ENCODE measurements at places on chromosomes 3 and 15.

DNA sequence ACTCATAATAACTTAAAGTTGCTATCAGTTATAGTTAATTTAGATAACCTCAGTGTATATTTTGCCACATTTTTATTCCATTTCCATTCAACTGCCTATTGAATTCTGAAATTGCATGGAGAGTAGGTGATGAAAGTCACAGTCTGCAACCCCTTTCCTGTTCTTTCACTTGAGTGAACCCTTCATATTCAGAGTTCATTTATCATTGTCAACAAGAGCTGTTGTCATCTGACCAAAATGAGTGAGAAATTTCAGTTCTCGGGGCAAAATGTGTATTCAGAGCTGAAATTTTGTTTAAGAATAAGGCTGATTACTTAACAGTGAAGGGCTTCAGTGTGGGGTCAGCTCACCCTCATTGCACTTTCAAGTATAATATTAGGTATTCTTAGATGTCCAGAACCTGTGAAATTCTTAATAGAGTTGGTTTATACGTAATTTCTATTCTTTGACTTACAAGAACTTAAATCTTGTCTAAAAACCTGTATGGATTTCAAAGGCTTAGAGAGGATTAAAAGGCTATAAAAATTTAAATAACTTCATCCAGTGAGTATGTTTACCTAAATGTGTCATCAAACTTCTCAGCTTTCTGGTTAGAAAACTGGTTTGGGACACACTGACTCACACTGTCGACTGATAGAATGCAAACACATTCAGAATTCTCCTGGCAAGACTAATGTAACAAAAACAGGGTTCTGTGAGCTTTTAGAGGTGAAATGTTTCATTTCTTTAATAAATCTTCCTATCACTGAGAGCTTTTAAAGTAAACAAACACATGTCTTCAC is 92.2 kb downstream of the CMSS1 start:
- no peak for DNase-seq

GRCh38 chr3:38657369-38657768 is 7.9 kb upstream of the SCN5A start:
- no peak for DNase-seq

DNA sequence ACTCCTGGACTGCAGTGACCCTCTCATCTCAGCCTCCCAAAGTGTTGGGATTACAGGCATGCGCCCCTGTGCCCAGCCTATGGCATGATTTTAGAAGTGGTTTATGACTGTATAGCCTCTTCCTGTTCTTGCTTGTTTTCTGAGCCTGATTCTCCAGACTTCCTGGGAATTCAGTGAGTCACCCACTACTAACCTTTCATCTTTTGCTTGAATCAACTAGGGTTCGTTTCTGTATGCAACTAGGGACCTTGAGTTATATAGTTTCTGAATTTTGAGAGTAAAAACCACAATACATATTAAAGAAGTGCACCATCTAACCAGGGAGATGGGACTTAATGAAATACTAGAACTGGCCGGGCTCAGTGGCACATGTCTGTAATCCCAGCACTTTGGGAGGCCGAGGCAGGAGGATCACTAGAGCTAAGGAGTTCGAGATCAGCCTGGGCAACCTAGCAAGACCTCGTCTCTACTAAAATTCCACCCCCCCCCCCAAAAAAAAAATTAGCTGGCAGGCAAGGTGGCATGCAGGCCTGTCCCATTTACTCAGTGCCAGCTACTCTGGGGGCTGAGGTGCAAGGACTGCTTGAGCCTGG is 76.0 kb downstream of the ZNF609 start:
- DNase-seq = no peak

- DNase-seq = no peak
Measured at GRCh38 chr3:61094608-61095007, 156.6 kb downstream of the FHIT start.

- DNase-seq = no peak
Measured at GRCh38 chr15:97470417-97470816, 490.1 kb upstream of the ARRDC4 start.

DNA sequence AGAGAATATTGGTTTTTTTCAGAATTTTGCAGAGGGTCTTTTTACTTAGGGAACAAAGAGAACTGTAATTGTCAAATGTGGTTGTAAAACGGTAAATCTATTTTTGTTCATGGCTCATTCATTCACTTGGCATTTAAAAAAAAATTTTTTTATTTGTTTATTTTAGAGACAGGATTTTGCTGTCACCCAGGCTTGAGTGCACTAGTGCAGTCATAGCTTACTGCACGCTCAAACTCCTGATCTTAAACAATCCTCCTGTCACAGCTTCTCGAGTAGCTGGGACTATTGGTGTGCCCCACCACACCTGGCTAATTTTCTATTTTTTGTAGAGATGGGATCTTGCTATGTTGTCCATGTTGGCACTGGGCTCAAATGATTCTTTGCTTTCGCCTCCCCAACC is 301.8 kb downstream of the LPP start:
- no peak for DNase-seq

DNA sequence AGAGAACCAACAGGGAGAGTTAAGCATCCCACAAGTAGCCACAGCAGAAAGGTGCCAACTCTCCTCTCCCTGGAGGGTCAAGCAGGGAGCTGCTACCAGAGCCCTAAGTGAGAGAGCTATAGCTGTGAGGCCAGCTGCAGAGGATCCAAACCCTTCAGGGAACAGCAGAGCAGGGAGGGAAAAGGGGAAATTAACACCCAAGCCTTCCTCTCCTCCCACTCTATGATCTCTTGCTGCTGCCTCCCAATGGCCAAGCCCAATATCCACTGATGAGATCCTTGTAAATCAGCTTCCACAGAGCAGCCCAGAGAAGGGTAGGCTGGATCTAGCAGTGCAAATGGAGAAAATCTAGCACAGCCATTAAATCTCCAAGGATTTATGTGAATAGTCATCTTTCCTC is 68.2 kb upstream of the THBS1 start:
- DNase-seq = no peak

- no peak for DNase-seq
Measured at GRCh38 chr15:51190424-51191068, 95.8 kb upstream of the TNFAIP8L3 start.

- DNase-seq = no peak
Measured at GRCh38 chr15:88954431-88955277, 41.5 kb upstream of the MFGE8 start.

DNA sequence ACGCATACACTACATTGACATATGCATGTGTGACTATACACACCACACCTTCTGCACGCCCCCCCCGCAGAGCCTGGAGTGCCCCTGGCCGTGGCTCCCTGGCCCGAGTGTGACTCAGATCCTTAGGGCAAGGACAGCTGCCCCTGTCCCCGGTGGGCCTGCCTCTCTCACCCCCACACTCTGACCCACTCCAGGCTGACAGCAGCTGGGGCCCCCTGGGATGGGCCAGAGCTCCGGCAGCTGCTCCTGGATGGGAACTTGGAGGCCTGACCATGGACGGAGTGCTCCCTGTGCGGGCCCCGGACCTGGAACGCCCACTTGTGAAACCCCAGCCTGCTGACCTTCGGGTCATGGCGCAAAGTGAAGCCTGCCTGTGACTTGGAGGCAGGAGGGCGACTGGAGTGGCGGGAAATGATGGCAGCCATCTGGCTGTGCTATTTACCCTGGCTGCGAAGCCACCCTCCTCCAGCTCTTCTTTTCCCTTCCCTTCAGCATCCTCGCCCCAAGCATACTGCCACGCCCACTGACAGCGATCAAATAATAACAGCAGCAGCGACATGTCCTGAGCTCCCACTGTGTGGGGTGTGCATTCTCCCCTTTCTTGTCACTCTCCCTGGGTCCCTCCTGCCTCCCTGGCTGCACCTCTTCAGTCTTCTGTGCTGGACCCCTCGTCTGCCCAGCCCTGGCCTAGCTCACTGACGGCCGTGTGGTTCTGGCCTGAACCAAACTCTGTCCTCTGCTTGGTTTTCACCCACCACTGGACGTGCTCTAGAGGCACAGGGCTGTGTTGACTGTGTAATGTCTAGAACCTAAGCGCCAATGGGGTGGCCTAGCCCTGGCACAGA is 90.7 kb upstream of the MEF2A start:
- no peak for DNase-seq

GRCh38 chr3:34020726-34021680 is 222.6 kb downstream of the PDCD6IP start:
- DNase-seq = no peak

DNA sequence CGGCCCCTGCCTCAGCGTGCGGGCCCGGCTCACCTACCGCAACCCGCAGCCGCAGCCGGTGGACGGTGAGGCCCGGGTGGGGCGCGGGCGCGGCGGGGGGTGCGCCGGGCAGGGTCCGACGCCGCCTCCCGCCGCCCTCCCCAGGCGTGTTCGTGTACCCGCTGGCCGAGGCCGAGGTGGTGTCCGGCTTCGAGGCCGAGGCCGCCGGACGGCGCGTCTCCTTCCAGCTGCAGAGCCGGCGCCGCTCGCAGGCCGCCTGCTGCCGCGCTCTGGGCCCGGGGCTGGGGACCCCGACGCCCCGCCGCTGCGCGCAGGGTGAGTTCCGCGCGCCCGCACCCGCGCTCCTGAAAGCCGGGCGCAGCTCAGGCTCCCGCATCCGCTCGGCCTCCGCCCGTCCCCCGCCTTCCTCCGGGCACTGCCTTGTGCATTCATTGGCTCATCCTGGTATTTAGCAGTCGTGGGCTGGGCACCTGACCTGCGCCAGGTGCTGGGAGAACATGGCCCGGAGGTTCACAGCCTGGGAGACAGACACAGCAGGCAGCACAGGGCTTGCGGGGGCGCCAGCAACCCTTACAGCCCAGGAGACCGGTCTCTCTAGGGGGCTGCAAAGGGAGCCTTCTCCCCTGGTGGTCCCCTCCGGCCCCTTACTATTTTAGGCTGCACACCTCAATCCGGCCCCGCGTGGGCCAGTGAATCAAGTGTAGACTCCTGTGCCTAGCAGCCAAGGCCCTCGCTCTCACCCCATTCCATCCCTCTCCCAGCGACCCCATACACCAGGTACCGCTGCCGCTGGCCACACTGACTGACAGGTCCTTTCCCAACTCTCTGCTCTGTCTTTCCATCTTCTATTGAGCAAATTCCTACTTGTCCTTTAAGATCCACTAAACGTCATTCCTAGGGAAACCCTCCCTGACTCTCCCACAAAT is 1.5 kb downstream of the VWA5B2 start:
- DNase-seq = no peak

DNA sequence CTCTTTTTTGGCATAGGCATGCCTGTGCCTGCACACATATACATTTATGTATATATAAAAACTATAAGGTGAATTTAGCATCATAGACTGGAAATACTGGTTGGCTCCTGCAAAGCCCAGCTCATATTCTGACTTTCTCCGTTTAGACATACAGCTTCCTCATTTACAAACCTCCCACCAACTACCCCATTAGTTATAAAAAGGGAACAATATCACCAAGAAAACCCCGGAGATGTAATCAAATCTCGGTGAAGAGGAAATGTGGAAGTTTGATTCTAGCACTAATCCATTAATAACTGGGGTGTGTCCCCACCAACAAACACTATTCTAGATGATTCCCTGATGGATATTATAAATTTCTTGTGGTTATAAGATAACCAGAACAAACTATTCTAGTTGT is 517.7 kb upstream of the TBL1XR1 start:
- no peak for DNase-seq

DNA sequence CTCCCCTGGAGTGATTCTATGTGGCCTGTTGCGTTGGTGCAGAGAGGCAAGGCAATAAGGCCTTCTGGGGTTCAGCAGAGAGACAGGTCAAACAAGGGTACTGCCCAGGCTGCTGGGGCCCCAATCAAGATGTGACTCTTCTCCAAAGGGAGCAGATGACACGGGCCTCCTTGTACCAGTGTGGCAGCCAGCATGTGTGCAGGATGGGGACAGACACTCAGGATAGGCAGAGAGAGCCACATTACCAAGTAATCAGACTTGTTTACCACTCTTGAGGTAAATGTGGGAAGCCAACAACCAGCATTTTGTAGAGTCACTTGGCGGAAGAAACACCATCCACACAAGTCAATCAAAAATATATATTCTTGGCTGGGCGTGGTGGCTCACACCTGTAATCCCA is 95.3 kb upstream of the DLG1 start:
- no peak for DNase-seq

- no peak for DNase-seq
Measured at GRCh38 chr3:151990696-151991376, 117.4 kb downstream of the SUCNR1 start.

DNA sequence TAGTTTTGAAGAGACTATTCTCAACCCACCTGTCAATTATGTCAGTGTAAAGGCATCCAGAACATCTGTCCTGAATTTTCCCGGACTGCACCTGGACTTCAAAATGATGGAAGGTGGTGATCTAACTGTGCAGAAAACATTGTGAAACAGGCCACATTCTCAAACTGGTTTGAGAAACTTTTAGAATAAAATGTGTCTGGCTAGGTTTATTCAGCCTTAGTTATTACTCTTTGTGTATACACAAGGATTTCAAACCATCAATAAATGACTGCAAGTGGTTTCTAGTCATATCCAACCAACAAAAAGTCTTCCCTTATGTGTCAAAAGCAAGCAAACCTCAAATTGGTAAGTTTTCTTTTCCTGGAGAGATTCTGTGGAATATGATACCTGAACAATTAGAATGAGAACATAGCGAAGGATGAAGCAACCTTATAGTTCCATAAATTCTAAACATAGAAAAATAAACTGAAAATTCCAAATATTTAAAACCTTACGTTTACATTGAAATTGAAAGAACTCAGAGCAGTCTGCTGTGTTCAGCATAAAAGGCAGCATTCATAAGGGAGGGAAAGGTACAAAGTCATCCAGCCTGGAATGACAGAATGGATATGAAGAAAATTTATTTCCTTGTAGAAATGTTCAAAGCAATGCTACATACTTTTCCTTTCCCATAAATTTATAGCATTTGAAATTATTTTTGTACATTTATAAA is 306.6 kb upstream of the TGFBR2 start:
- no peak for DNase-seq

- DNase-seq = no peak
Measured at GRCh38 chr15:93862791-93863190, 368.6 kb upstream of the MCTP2 start.

DNA sequence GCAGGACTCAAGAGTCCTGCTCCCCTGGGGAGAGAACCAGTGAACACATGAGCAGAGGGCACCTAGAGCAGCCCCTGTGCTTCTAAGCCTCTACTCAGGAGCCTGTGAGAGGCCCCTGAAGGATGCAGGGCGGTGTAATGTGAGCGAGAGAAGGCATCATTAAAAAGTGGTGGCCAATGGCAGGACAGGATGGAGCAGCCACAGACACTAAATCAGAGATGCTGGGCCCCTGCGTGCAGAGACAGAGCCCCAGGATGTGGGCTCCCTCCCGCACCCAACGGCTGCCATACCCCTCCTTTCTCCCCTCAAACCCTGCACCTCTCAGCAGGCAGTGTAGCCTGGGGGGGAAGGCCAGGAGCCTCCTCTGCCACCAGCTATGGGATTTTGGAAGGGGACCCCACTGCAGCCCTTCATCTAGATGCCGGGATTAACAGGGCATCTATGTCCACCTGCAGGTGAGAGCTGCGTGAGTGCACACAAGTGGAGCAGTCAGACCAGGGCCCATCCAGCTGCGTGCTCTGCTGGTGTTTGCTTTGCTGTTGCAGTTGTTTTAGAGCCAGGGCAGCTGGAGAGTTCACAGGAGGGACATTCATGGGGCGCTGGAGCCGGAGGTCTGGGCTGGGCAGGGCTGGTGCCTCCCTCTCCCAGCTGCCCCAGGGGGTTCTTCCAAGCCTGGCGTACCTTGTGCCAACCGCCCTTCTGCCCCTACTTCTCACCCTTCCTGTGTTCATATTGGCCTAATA is 5.1 kb upstream of the IQSEC1 start:
- DNase-seq = no peak

GRCh38 chr15:92864127-92864814 is 35.9 kb upstream of the CHD2 start:
- DNase-seq = no peak

All from stimulated activated CD4-positive, alpha-beta T cell treated with anti-CD3 and anti-CD28 coated beads, TNF-alpha, amount 100 ng/mL, for 1 hour (primary cell).